ENCODE measurements at places on chromosomes 6 and 20. TPM values are rescaled to one million over a fixed set of nuclear protein-coding genes. Genes with fewer than 3 reads are reported as not detected.

SLC17A3 gene
- 0.96 TPM for polyA plus RNA-seq

DNA sequence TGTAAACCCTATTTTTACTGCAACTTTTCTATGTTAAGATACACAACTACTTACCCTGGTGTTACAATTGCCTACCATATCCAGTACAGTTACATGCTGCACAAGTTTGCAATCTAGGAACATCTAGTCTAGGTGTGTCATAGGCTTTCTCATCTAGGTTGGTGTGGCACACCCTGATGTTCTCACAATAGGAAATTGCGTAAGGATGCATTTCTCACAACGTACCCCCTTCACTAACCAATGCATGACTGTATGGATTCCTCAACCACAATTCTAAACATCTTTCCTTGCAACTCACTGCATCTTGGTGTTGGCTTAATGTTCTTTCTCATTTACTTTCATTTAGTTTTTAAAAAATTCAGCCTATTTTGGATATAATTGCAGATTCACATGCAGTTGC is 31.6 kb downstream of the GJA10 start:
- no peak for DNase-seq

- no peak for DNase-seq
Observed at GRCh38 chr6:558089-558488, 98.8 kb downstream of the HUS1B start.

GRCh38 chr6:116267836-116268588 is 11.7 kb downstream of the TSPYL1 start:
- DNase-seq = no peak

CALHM4 gene
- 1.3 TPM for polyA plus RNA-seq

DNA sequence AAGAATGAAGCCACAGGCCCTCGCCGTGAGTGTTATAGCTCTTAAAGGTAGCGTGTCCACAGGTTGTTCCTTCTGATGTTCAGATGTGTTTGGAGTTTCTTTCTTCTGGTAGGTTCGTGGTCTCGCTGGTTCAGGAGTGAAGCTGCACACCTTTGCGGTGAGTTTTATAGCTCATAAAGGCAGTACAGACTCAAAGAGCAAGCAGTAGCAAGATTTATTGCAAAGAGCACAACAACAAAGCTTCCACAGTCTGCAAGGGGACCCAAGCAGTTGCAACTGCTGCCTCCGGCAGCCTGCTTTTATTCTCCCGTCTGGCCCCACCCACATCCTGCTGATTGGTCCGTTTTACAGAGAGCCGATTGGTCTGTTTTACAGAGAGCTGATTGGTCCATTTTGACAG is 5.2 kb downstream of the HIVEP1 start:
- no peak for DNase-seq

DNA sequence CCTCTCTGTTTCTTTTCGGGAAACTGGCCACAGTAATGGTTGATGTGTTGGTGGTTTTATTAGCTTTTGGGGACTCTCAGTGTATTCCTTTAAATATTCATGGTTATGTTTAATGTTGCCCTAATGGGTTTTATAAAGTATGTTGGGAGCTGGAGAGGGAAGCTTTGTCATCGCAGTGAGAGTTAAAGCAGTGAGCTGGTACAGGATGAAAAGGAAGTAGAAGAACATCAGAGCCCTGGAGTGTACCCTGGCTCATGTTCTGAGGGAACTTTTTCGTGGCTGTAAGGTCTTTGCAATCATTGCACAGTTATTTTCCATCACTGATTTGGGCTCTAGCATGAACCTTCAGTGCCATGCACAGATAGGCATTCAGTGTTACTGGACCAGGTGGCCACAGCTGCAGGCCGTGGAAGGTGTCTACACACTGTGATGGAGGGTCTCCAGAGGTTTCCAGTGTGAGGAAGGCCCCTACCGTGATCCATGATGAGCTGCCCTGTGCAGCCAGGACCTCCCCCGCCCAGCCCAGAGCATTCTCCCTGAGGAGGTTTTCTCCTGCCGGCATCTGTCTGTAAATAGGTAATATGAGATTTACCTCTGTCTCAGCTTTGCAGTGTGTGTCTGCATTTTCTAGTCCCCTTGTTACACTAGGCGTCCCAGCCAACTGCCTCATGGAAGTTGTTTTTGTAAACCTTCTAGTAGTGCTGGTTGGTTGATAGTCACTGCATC is 22.4 kb upstream of the TMEM217 start:
- DNase-seq = no peak

HCRTR2 gene
- polyA plus RNA-seq = 0.28 TPM

- no peak for DNase-seq
Observed at GRCh38 chr6:111091987-111092386, 4.7 kb downstream of the SLC16A10 start.

- no peak for DNase-seq
Observed at GRCh38 chr6:141153563-141153962, 979.2 kb upstream of the GJE1 start.

GRCh38 chr6:441126-441920 is 49.8 kb downstream of the IRF4 start:
- DNase-seq = no peak

GRCh38 chr6:42347456-42347855 is 104.3 kb downstream of the TRERF1 start:
- no peak for DNase-seq

DNA sequence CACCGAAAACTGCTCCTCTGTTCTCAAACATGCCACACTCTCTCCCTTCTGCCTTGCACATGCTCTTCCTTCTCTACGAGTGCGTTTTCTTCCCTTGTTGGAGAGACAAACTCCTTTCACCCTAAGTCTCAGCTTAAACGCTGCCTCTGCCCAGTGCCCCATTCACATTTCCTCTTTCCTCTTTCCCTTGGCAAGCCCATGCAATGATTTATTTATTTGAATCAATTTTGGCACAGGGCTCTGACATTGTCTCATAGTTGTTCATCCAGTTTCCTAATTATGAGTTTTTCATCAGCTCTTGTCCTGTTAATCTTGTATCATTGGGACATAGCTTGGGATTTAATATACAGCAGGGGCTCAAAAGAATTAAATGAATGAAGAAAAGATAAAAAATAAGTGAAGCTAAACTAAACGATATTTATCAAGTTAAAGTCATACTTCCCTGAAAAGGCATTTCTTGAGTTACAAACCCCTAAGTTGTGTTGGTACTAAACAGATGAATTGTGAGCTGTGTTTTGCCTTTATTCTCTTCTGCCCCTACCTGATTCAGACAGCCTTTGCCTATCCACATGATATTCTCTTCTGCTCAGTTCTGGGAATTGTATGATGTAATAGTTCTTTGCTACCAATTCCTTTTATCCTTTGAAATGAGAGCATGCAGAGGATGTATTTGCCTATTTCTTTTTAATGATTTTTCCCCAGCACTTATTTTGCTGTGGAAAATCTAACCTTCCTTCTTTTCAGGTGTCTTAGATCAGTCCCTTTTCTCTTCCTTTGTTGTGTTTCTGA is 704.4 kb downstream of the UTRN start:
- DNase-seq = no peak

DNA sequence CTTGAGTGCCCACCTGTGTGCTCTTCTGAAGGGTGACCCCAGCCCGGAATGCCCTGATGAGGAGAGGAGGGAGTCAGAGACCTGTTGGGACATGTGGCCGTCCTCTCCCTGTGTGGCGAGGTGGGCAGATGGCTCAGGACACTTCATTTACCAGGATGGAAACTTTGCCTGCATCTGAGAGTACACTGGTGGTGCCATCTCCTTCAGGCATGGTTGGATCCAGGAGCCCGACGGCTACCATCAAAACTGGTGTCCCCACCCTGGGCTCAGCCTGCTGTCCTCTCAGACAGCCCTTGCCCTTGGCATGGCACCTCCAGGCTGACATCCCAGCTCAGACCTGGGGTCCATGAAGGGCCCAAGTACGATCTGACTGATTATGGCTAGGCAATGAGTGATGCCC is 7.0 kb upstream of the OSBPL2 start:
- DNase-seq = no peak

- DNase-seq = no peak
Observed at GRCh38 chr6:53906842-53907241, 112.0 kb downstream of the LRRC1 start.

- DNase-seq = no peak
Observed at GRCh38 chr6:162416831-162417537, 310.6 kb downstream of the PRKN start.

DNA sequence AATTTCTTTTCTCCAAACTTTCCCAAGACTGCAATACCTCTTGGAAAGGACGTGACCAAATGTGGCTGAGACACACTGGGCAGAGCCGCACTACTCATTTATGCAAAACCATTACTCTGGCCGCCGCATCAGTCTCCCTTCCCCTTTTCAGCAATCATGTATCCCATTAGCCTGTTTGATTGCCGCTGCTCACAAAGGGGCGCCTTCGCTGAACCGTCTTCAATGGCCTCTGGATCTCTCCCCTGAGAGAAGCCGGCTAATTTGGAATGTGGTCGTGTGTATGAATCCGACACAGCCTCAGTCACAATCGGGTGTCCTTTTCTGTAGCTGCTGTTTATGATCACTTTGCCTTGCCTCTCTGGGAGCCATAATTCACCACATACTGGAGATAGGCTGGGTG is 361.1 kb downstream of the ZFAND3 start:
- no peak for DNase-seq

DNA sequence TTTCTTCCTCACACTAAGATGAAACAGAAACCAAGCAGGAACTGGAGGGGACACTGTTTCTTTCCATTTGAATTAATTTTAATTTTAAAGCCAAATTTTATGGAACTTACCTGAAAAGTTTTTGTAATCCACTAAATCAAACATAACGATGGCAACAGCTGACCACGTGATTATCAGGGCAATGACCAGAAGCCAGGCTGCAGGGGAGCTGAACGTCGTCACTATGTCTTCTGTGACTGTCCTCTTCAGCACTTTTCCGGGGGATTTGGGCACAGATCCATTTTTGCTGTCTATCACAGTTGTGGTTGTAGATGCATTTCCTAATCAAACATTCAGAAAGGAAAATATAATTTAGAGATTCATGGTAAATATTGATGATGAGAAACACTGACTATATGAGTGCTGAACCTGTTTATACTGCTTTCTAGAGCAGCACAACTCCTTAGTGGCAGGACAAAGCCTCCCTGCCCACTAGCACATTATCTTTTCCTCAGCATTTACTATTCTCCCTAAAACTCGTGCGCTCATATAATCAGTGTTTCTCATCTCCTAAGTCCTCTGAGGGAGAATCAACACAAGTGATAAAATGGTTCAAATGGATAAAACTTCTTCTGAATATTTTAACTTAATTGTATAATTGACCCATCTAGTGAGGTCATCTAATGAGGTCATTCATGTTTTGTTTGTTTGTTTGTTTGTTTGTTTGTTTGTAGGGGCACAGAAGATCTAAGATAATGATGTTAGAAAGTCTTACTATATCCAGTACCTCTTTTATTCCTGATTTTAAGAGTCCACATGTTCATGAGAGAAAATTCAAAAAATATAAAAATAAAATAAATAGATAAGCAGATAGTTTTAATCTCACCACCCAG is 65.7 kb downstream of the TRDN start:
- DNase-seq = no peak

ERVFRD-1 gene
- polyA plus RNA-seq = 0.13 TPM

- no peak for DNase-seq
Observed at GRCh38 chr6:43347021-43347420, 22.4 kb downstream of the ZNF318 start.

- no peak for DNase-seq
Observed at GRCh38 chr20:50308513-50309279, 118.1 kb downstream of the CEBPB start.

DNA sequence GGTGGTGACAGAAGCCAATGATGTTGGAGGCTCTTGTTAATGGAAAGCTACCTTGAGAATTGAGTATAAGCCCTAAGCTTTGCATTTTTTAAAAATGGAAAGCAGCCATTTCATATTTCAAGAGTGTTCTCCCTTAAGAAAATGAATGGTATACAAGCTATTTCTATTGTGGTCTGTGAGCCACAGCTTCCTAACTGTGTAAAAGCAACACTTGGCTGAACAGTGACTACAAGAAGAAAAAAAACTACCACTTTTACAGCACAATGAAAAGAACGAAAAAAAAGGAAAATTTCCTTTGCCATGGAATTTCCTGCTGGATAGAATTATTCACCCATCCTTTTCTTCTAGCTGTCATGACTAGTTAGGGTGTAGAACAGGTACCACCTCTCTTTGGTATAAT is 397.1 kb upstream of the BTBD3 start:
- no peak for DNase-seq

DNA sequence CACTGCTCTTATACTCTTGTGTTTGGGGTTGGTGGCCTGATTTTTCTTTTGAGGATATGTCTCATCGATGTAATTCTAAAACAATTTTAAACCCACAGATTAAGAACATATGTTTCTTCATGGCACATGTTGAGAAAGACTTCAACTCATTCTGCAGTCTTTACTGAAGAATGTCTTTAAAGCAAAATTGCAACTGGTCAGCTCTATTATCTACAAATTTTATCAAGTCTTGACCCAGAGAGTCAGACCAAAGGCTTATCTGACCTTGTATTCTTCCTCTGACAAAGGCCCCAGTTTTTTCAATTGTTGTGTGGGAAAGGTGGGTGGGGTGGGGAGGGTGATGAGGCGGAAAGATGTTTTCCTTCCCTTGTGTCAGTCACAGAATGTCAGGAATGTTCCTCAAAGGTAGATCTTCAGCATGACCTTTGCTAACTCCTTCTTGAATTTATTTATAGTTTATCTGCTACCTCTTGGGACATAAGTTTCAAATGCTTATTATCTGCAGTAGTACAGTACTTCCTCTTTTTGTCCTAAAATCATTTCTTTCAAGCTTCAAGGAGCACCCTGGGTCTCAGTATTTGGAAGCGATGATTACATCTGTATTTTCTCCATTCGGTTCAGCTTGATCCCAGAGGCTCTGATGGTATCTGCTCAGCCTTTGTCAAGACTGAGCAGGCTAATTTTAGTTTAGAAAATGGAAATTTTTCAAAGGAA is 63.2 kb upstream of the TIAM2 start:
- no peak for DNase-seq

TSPO2 gene
- 0.87 TPM for polyA plus RNA-seq

RAB32 gene
- 26.5 TPM for polyA plus RNA-seq

AVP gene
- not detected for polyA plus RNA-seq

DNA sequence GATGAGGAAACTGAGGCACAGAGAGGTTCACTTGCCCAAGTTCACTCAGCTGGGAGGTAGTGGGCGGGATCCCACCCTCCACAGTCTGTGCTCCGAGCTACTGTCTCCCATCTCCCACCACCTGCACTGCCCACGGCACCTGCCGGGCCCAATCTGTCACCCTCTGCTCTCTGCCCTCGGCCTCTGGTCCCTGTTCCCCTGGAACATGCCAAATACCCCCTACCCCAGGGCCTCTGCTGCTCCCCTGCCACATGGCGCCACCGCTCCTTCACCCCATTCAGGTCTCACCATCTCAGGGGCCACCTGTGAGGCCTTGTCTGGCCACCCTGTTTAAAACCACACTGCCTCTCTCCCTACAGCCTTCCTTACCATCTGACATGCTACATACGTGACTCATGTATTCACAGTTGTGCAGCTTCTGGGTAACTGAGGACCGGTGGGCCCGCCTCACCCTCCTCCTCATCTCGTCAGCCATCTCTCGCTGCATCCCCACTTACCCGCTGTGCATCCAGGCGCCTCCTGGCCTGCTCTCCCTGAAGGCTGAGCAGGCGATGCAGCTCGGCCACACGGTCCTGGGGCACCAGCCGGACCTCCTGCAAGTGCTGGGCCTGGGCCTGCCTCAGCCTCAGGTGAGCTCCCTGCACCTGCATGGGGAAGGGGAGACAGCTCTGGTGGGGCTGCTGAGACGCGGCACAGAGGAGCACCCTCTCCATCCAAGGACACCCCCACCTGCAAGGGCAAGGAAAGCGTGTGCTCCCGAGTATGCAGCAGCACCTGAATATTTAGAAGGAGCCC is 50.6 kb downstream of the GINS1 start:
- no peak for DNase-seq

PSORS1C2 gene
- not detected for polyA plus RNA-seq
